ENCODE measurements at places on chromosomes 6 and 20.
A peak's percentile ranks its signal among the peaks of the same experiment; 100 is the strongest.

- DNase-seq, result no peak
These were observed 13.3 kb downstream of the FRK start for GRCh38 chr6:116047173-116047933.

DNA sequence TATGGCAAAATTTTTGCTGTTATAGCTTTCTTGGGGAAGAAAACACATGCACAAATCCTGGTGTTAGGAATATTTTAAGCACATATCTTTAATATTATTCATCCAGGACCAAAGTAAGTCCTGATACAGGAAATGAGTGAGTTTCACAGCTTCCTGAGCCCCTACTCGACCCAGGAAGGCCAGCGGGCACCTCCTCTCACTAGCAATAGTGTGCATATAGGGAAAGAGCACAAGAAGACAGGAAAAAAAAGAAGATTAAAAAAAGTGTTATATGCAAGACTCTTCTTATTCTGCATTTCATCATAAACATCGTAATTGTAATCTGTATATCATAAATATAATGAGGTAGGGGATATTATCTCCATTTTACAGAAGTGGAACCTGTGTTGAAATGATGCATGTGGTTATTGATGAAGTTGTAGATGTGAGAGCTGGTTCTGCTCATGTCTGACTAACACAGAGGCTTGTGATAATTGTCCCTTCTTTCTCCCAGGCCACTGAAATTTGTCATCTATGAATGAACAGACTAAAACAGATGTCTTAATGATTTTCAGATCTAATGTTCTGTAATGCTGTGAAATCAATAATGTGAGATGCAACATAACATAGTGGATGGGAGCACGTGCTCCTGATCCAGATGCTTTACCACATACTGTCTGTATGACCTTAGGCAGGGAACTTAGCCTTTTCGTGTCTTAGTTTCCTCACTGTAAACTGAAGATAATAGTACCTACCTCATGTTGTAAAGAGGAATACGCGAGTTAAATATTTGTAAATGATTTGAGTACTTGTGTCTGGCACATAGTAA, 101.2 kb downstream of the MYO6 start:
- DNase-seq, result no peak

DNA sequence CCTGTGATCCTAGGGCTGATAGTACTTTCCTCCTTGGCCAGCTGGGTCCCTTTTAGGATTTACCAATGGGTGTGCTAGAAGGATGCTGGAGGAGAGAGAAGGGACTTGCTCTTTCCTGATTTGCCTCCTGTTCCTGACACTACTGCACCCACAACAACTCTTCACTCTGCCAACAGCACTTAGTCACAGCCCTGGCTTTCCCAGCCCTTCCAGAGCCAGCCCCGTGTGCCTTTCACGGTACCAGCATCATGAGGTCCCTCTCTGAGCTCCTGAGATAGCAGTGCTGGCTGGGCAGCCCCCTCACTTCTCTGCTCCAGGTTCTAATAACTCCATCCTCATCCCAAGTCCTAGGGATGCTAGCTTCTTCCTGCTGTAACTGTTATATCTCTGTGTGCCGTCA, 80.9 kb downstream of the DNAH8 start:
- DNase-seq, result peak; percentile 45

- no peak for DNase-seq
These were observed 58.4 kb downstream of the DLGAP4 start for GRCh38 chr20:36364506-36364905.

DNA sequence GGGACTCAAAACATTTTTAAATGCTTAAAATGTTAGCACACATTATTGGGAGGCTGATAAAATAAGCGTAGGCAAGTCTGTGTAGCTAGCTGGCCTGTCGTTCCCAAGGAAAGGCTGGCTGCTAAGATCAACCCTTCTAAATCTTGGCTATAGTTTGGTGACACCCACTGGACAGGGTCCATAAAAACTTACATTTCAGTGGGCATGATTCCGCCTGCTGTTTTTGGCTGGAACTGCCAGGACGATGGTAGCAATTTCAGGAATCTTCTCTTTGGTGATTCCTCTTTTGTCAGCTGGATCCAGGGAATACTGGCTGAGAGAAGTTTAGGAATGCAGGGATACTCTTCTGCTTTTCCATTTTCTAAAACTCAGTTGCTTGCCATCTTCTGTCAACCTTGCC, 162.2 kb downstream of the NKAIN2 start:
- no peak for DNase-seq
